ENCODE measurements at places on chromosomes 2 and 18.

DNA sequence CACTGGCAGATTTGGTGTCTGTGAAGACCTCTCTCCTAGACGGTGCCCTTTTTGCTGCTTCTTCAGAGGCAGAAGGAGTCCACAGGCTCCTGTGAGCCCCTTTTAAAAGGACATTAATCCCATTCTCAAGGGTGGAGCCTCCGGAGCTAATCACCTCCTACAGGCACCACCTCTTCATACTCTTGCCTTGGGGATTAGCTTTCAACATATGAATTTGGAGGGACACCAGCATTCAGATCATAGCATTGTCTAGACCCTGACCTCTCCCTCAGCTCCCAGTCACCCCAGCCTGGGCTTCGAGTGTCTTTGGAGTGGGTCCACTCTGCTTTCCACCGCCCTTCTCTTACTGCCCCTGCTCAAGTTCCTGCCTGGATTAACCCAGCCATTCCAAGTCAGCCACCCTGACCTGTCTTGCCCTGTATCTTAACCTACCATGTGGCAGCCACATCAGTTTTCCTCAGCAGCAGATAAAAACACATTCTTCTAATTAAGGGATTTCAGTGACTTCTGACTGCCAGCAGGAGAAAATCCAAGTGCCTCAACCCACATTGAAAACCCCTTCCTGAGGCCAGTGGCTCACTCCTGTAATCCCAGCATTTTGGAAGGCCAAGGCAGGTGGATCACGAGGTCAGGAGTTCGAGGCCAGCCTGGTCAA is 6.1 kb upstream of the NCL start:
- no peak for DNase-seq

GRCh38 chr2:134217351-134217750 is 36.5 kb upstream of the MGAT5 start:
- no peak for DNase-seq

DNA sequence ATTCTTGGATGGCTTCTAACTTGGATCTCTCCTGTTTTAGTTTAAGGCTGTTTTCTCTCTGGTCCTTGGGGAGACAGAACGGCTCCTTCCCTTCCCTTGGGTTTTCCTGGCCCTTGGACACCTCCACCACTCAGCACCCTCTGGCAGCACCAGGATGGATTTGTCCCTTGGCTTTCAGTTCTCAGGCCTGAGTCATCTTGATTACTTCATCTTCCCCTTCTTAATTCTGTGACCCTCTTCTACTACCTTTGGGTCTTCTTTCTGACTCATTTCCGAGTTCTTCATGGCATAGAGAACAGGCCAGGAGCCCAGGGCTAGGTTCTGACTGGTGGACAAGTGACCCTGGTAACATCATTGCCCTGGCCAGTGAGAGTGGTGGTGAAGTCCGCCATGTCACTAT is 14.9 kb downstream of the IGFBP2 start:
- no peak for DNase-seq

- no peak for DNase-seq
Observed at GRCh38 chr18:6374935-6375529, 39.7 kb downstream of the L3MBTL4 start.

DNA sequence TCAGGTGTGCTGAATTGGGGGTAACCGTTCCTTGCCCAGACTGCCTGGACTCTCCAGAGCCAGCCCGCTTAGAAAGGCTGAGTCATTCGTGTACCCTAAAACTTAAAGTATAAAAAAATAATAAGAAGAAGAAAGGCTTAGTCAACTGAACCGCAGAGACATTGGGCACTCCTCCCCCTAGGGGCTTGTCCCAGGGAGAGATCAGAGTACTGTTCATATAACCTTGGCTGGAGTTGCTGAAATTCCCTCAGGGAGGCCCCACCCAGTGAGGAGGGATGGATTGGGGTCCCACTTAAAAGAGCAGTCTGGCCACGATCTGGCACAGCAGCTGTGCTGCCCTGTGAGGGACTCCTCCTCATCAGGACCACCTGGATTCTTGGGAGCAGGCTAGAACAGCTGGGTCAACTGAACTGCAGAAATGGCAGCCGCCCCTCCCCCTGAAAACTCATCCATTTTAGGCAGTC is 37.2 kb downstream of the ANKRD12 start:
- no peak for DNase-seq

Measured in anterior cingulate cortex (tissue), 58 donors.